ENCODE measurements at places on chromosomes 13 and 19. TPM values are rescaled to one million over a fixed set of nuclear protein-coding genes. Genes with fewer than 3 reads are reported as not detected.

PLIN4 gene
- 0.96 TPM for total RNA-seq

PEG3 gene
- 1.4 TPM for total RNA-seq

ENOX1 gene
- total RNA-seq = 2.8 TPM

FRY gene
- total RNA-seq = 0.64 TPM

ZNF175 gene
- total RNA-seq = 4.6 TPM

ELAVL3 gene
- not detected for total RNA-seq

PRRG2 gene
- 2.1 TPM for total RNA-seq

RUBCNL gene
- not detected for total RNA-seq

IZUMO1 gene
- total RNA-seq = not detected

TNFRSF19 gene
- 223 TPM for total RNA-seq

CCL25 gene
- total RNA-seq = not detected

PSPC1 gene
- 40.7 TPM for total RNA-seq

IGFLR1 gene
- 6.9 TPM for total RNA-seq

SPTBN4 gene
- total RNA-seq = 0.24 TPM

KIR2DL3 gene
- total RNA-seq = not detected

ZSCAN22 gene
- 2.6 TPM for total RNA-seq

SGCG gene
- total RNA-seq = 4.3 TPM

CD177 gene
- not detected for total RNA-seq

CALR3 gene
- total RNA-seq = 0.56 TPM

CDX2 gene
- total RNA-seq = not detected

EFNA2 gene
- total RNA-seq = not detected

KANK2 gene
- 399 TPM for total RNA-seq

FPR1 gene
- not detected for total RNA-seq

TTC9B gene
- total RNA-seq = not detected

CASP14 gene
- total RNA-seq = not detected

IGFL3 gene
- 1.9 TPM for total RNA-seq

INSL3 gene
- total RNA-seq = not detected

C19orf81 gene
- total RNA-seq = not detected
